ENCODE measurements at places on chromosomes 6 and 20.

DNA sequence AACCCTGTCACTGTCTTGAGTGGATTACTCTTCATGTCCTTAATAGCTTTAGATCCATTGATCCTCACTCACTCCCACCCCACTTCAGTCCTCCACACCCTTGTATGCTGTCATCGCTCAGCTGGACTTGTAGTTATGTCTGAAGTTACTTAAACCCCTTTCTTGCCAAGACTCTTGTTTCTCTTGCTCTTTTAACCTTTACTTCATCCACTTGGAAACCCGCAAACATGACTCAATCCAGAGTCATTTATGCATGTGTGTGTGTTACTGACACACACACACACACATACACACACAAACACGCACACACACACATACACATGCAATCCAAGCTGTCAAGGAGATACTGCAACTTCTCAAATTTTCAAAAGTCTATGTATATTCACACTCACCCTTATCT lies 341.8 kb downstream of the SYNE1 start:
- no peak for DNase-seq

DNA sequence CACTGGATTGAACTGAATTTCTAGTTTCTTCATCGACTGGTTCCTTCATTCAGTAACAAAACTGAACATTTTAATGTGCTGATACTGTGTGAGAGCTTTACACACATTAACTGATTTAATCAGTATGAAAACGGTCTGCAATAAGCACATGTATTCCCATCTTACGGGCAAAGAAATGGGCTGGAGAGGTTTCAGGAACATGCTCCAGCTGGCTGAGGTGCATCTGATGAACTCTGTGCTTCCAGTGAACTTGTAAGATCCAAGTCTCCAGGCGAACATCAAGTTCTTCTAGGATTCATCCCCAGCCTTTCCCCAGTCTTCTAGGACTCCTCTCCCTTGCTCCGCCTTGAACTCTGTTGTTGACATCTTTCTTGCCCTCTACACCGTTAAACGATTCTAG lies 220.7 kb upstream of the AGPAT4 start:
- no peak for DNase-seq

DNA sequence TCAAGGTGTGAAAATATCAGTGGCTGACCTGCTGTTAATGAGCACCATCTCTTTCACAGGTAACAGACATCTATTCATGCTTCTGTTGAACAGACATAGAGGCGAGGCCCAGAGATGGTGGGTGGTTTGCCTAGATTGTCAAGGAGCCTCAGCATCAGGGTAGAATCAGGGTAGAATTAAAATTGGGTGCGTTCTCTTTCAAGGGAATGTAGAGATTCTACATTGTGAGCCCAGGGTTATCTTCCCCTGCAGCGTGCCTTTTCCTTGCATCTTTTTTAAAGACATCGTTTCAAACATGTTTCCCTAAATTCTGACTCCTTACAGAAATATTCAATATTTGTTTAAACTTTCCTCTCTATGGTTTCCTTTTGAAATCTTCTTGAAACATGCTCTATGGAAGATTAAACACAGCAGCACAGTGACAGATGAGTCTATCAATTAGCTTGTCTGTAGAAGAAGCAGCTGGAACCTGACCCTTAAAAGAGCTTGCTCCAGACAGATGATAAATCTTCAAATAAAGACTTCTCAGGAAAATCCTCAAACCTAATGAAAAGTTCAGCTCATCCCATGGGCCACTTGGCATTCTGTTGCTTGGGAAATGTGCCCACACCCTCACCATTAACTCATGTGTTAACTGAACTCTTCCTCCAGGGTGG lies 119.8 kb downstream of the IPCEF1 start:
- no peak for DNase-seq

DNA sequence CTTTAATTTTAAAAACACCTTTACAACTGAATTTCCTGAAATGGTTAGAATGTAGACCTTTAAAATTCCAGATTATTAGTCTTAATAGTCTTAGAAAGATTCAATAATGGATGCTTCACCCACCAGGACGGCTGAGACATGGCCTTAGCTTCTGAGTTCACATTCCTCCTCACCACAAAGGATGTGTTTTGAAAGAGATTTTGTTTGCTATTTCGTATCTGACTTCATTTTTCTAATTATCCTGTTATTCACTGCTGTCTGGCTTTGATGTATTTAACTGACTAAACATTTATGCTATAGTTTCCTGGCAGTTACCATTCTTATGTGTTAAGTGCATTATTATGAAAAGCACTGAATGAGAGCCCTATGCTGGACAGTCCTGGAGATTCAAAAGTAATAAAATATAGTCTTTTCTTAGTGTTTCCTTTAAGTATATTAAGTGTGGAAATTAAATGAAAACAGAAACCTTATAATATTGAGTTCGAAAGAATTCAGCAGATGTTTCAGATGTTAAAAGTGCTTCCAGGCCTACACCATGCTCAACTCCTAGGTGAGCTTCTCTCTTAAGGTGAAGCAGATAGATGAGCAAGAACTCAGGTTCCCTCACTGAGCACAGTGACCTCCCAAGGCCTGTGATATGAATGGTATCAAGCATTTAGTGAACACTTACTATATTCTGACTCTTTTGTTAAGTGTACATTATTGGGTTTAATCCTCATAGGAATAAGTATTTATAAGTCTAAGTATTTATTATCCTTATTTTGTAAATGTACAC lies 40.3 kb downstream of the MAP3K4 start:
- no peak for DNase-seq

DNA sequence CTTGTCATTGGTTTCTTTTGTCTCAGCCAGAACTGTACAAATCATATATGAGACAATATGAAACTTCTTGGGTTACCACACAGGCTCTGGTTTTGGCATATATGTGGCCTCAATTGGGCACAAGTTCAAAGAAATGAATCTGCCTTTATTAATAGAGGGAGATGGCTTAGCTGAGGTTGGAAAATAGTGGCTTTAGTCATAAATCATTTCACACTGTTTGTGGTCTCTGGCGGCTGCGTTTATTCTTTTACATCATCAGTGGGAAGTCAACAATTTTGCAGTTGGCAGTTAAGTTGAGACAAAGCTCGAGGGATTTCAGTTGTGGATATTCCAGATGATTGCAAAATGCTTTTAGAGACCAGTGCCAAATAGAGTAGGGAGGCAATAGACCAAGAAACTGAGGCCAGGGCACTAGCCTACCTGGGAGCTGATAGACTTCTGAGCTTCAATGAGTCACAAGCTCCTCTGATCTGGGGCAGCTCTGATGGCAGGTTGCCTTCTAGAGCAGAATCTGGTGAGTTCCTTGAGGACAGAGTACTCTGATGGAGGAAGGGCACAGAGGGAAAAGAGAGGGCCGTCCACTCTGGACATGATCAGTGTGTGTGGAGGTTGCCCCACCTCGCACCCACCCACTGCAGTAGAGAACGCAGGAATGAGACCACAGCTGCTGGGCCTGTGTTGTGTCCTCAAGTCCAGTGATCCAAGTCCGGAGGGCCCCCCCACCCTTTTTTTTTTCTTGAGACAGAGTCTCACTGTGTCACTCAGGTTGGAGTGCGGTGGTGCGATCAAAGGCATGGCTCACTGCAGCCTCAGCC lies 73.5 kb downstream of the ARMC2 start:
- DNase-seq, result no peak

DNA sequence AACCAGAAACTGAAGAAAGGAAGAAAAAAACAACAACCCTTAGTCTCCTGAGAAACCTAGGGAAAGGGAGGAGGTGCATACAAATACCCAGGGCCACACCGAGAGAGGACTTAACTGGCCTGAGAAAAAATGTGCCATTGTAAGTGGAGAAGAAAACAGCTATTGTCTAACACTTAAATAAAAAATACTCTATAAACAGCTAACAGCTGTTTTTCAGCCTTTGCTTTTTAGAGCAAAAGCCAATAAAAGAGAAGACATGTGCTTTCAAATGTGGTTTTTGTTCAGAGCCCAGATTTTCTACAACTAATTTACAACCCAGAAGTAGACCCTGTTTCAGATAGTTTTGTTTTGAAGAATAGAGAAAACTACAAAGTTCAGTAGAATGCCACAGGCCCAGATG lies 56.0 kb upstream of the SLC22A16 start:
- no peak for DNase-seq

DNA sequence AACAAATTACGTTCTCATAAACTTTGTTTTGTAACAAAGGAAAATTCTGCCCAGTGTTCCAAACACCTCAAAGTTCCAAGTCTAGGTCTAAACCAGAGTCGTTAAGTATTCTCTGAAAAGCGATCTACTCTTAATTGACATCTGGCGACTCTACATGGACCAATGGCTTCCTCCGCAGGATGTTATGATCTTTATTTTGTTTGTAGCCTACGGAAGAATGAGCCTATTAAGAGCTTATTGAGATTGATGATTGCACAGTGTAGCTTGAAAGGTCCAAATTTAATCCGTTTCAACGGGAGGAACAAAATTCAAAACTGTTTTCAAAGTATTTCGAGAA lies 61.1 kb downstream of the FAM217A start:
- DNase-seq, result peak; percentile 30

GRCh38 chr6:12993283-12993898 lies 276.8 kb downstream of the PHACTR1 start:
- no peak for DNase-seq

GRCh38 chr6:134173366-134173725 lies 120.9 kb upstream of the SLC2A12 start:
- DNase-seq, result no peak

DNA sequence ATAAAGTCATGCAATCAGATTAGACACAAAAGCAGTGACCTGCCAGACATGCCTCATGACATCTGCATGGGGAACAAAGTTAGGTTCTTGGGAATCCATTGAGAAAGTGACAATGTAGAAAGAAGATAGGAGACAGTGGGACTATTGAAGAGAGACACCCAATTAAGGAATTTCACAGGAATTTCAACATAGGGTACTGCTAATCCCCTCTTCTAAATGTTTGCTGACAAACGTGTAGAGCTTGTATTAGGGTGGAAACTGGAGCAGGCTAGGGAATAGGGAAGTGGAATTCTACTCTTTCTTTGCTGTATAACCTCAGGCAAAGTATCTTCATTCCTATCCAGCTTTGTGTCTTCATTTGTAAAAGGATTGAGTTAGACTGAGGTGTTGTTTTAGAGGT lies 409.4 kb upstream of the SASH1 start:
- no peak for DNase-seq

GRCh38 chr6:7467007-7467897 lies 74.2 kb upstream of the DSP start:
- DNase-seq, result no peak
